ENCODE measurements at places on chromosomes 2 and 18.

GRCh38 chr2:230694241-230694640 lies 18.4 kb upstream of the CAB39 start:
- DNase-seq = peak; percentile 23

DNA sequence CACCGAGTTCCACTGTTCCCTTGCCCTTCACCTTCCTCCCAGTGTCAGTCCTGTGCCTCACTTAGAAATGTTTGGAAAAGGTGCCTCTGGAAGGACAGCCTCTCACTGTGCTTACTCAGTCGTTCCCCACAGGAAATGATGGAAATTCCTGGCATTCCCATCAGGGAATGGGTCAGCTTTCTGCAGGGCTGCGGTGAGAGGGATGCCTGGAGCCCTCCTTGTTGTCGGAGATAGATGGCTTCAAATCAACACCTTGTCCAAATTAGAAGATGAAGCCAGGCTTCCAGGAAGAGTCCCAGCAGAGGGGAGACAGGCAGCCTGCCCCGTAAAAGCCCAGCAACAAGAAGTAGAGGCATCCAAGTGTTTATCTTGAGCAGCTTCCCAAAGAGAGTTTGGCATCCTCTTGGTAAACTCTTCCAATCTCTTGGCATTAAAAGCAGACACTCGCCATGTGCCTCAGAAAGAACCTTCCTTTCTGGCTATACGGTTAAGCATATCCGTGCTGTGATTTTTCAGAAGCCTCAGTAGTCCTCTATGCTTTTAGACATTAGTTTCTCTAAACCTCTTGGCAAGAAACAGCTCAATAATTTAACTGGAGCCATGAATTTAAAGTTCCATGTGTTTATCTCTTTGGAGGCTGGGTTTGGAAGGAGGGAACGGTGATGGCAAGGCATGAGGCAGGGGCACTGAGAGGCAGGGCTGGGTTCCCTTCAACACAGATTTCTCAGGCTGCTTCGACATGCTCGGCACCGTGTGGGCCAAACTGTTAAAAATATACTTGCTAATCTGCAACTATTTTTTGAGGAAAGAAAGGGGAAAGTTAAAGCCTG lies 25.1 kb downstream of the COLEC12 start:
- DNase-seq = no peak

- DNase-seq = no peak
Observed at GRCh38 chr2:84319581-84319980, 139.5 kb downstream of the SUCLG1 start.

- no peak for DNase-seq
Observed at GRCh38 chr2:206435742-206436141, 7.6 kb upstream of the ADAM23 start.

DNA sequence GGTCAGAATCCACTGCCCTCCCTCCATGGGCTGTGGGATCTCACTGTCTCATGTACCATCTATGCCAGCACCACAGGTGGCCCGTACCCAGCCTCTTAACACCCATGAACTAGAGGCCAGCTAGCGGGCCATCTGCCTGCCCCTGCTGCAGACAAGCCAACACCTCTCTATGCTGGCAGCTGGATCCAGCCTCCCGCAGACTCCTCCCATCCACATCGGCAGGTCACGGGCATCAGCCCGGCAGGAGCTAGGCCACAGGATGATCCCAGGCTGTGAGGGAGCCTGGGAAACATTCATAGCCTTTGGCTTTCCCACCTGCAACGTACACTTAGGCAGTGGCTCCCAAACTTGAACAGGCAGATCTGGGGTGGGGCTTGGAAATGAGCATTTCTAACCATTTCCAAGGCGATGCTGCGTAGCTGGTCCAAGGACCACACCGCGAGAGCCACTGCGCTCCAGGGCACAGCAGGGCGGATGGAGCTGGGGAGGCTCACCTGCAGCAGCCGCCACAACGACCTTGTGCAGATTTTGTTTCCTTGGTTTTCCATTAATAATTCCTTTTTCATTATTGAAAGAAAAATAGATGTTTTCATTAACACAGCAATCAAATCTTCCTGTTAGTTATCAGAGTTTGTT lies 114.7 kb downstream of the KCNF1 start:
- DNase-seq = no peak

DNA sequence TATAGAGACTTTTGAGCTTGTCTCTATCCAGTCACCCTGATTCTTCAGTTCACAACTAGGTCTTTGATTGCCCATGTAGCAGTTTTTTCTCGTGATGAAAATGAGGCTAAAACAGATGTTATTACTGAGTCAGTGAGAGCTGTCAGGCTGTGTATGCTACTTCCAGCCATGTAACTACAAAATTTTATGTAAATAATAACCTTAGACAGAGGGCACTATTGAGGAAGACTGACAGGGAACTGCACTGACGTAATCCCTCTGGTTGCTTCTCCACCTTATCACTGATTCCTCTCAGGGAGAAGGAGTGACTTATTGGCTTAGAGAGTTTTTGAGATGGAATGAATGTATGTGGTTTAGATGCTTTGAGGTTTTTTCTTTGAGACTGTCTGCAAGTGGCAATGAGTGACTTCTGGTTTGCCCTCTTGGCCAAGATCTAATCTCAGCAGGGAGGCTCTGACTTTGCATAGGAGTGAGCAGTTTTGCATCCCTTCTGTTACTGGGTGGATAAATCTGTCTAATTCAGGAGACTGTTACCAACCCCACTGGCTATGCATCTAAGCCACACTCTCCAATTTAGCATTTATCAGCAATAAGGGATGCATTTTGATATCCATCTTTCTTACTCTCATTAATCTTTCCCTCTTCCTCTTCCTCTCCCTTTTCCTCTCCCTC lies 555.2 kb upstream of the FANCL start:
- no peak for DNase-seq

- no peak for DNase-seq
Observed at GRCh38 chr2:3500326-3500899, 18.9 kb downstream of the ADI1 start.

DNA sequence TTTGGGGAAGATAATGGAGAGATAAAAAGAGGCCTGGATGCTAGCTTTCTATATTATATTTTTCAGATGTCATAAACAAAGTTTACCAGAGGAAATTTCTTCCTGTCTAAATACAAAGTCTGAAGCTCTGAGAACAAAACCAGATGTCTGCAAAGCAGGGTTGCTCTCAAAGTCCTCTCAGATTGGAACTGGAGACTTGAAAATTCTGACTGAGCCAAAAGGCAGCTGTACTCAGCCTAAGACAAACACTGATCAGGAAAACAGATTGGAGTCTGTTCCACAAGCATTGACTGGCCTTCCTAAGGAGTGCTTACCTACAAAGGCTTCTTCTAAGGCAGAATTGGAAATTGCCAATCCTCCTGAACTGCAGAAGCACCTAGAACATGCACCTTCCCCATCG lies 25.1 kb downstream of the KDM3A start:
- no peak for DNase-seq

DNA sequence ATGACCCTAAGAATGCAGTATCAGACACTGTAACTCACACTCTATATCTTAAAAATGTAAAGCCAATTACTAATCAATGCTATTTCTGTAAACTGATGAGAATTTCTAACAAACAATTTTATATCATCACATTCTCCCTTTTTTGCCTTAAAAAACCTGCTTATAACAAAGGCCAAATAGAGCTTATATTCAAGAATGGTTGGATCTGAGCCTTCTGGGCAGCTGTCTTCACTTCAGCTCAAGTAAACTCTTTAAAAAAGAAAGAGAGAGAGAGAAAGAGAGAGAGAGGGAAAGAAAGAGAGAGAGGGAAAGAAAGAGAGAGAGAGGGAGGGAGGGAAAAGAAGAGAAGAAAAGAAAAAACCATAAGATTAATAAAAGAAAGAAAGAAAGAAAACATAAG lies 231.8 kb downstream of the KCNE4 start:
- no peak for DNase-seq

GRCh38 chr2:206708286-206708685 lies 9.9 kb downstream of the DYTN start:
- no peak for DNase-seq

- no peak for DNase-seq
Observed at GRCh38 chr2:31736695-31737454, 156.1 kb upstream of the SRD5A2 start.

DNA sequence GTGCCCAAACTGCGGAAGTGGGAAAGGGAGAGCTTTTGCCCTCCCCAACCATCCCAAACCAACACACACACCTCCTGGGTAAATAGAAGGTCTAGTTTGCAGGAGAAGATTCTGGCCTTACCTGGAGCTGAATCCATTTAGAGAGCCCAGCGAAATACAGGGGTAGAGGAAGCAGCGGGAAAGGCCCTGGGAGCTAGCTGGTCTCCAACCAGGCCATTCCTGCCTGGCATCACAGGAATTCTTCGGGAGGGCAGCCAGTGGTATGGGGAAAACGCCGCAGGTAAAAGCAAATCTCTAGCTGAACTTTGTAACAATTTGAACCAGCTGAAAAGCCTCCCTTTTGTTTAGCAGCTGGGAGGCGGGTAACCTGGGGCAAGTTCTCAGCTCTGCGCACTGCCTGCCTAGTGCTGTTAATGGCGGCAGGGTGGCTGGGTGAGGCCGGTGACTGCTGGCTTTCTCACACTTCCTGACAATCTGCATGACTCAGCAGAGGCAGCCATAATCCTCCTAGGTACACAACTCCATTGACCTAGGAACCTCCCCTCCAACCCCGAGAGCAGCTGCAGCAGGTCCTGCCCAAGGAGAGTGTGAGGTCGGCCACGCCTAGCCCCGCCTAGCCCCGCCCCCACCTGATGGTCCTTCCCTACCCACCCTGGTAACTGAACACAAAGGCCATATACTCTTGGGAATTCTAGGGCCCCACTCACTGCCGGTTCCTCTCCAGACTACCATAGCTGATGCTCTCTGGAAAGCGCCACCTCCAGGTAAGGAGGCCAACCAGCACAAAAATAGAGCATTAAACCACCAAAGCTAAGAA lies 483.8 kb upstream of the REG3G start:
- DNase-seq = no peak

GRCh38 chr18:13578400-13578799 lies 148.0 kb downstream of the FAM210A start:
- DNase-seq = no peak

DNA sequence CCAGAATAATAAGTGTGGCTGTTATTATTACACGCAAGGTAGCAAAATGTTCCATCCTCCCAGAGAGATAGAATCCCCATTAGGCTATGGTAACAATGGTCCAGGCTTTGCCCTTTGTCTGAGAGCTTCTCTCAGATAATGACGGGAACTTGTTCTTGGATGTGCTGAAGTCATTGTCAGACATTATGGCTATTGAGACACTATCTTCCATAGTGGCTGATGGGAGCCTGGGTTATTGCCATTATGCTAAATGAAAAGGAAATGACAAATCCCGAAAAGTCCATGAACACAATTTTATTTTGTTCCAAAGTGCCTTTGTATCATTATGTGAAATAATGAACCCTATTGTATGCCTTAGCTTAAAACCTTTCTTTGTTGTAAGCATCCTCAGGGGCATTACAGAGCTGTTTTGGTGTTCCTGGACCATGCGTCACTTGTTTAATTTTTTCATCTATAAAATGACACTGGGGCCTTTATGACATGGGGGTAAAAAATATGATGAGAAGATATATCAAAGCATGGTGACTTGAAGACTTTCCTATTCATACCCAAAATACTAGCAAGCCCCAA lies 218.5 kb downstream of the KCNS3 start:
- DNase-seq = no peak

DNA sequence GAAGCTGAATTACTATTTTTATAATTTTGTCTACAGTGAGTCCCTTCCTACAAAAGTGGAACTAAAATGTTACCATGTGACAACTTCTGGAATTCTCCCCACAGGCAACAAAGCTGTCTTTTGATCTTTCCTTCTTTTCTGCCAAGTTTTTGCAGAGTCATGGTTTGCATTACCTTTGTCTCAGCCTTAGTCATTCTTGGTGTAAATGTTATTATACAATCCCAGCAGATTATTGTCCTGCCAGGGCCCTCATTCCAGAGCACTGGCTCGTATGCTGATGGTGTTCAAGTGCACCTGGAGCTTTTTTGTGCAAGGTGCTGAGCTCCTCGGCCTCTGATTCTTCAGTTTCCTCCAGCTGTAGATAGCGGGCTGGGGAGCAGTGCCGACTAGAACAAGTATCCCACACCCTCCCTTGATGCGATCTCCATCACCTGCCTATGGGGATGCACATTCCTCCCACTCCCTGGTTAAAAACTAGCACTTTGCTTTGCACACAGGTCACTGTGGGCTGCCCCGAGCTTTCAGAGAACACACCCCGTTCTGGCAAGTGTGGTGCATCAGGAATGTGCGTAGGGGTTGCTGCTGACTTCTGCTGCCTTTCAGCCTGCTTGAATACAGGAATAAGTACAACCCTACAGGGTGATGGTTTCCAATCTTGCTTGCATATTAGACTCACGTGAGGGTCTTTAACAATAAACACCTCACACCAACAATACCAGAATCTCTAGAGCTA lies 263.6 kb downstream of the RNF144A start:
- no peak for DNase-seq

GRCh38 chr2:60873381-60873780 lies 8.0 kb upstream of the REL start:
- DNase-seq = peak; percentile 40

DNA sequence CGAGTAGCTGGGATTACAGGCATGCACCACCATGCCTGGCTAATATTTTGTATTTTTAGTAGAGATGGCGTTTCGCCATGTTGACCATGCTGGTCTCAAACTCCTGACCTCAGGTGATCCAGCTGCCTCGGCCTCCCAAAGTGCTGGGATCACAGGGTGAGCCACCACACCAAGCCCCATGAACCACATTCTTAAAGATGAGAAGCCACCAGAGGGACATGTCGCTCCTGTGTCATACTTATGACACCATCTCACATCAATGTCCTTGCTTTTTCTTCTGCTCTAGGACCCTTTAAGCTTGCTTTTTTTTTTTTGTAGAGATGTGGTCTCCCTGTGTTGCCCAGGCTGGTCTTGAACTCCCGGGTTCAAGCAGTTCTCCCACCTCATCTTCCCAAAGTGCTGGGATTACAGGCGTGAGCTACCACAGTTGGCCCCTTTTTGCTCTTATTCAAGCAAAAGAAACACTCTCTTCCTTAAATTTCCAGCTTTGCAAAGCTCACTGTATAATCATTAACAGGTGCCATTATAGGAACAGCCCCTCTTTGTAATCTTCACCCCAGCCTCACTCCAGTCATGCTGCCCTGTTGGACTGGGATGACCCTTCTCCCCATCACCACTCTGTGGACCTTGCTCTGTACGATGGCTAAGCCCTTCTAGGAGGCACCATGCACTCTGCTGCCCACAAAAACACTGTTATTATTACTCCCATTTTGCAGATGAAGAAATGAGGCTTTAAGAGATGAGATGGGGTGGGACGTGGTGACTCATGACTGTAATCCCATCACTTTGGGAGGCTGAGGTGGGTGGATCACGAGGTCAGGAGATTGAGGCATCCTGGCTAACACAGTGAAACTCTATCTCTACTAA lies 10.8 kb upstream of the KCNG3 start:
- DNase-seq = no peak

DNA sequence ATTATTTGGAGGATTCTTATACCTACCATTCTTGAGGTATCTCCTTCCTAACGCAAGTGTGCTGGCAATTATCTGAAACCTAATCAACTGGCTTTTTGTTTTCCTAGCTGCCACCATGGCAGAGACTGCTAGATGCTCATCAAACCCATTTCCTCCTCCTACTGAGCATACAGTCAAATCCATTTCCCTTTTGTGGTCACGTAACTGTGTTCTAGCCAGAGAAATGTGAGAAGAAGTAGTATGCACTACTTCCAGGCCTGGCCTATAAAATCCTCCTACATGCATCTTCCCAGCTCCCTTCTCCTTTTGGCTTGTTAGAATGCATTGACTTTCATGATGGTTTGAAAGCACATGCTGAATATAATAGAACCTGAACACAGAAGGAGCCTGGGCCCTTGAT lies 494.1 kb upstream of the MEIS1 start:
- DNase-seq = no peak

- DNase-seq = peak; percentile 21
Observed at GRCh38 chr2:10477443-10478297, 29.5 kb upstream of the ODC1 start.

Measured in activated CD4-positive, alpha-beta T cell treated with anti-CD3 and anti-CD28 coated beads for 48 hours (primary cell).